ENCODE measurements at places on chromosomes 16 and 17.

GRCh38 chr16:11528053-11528452, 58.7 kb downstream of the LITAF start:
- no peak for DNase-seq

DNA sequence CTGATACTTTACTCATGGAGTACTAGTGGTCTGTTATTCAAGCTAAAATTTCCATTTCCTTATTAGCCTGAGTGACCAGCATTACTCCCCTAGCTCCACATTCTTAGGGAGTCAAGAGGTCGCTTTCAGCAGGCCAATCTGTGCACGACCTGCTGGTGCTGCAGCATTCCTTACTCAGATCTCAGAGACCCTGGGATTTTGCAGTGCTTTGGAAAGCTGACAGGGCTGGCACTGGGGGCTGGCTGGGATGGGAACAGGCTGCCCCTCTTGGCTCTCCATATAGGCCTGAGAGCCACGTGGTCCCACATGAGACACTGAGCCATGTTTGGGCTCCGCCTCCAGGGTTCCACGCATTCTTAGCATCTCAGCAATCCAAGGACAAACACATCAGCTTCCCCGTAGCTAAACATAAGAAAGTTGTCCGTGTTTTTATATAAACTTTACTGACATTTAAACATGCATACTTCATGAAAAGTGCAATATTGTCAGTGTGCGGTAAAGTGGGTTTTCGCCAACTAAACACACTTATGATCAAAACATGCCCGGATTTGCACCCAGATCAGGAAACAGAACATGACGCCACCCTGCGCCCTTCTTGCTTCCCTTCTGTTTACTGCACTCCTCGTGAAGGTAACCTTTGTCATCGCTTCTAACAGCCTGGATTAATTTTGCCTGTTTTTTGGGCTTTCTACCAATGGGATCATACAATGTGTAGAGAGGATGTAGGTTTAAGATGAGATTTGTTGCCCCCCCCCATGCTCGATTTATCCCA, 254.5 kb upstream of the CACNG5 start:
- no peak for DNase-seq

- no peak for DNase-seq
Measured at GRCh38 chr16:8931859-8932258, 31.8 kb downstream of the USP7 start.

DNA sequence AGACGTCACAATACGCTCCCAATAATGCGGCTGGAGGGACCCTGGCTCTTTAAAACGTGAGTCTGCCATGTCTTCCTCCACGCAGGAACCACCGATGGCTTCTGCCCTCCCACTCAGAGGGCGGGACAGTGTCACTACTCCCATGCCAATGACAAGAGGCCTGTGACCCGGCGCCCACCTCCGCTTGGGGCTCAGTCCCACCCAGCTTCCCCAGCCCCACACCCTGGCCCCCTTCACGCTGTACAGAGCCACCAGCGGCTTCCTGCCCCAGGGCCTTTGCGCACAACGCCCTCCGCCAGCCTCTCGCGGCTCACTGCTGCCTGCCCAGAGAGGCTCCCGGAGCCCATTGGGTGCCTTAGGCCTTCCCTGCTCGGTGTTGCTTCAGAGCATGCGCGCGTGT, 29.5 kb upstream of the ZNF469 start:
- DNase-seq: no peak

- no peak for DNase-seq
Measured at GRCh38 chr17:50059256-50059655, 3.3 kb downstream of the ITGA3 start.

GRCh38 chr17:10328206-10328605, 44.6 kb downstream of the MYH13 start:
- DNase-seq: no peak

GRCh38 chr17:1562176-1562643, 382 bp downstream of the PITPNA start:
- no peak for DNase-seq

DNA sequence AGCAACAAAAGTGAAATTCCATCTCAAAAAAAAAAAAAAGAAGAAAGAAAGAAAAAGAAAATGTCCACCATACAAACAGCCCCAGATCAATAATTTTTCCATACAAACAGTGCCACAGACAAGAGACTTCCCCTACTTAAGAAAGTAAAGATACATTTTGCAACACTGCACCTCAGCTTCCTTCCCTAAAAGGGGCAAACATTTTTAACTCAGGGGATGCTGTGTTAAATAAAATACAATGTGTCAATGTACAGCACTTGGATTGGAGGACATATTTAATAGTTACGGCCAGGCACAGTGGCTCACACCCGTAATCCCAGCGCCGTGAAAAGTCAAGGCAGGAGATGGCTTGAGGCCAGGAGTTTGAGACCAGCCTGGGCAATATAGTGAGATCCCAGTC, 22.3 kb downstream of the MYH11 start:
- no peak for DNase-seq

- no peak for DNase-seq
Measured at GRCh38 chr17:8019665-8020650, 17.5 kb downstream of the GUCY2D start.

DNA sequence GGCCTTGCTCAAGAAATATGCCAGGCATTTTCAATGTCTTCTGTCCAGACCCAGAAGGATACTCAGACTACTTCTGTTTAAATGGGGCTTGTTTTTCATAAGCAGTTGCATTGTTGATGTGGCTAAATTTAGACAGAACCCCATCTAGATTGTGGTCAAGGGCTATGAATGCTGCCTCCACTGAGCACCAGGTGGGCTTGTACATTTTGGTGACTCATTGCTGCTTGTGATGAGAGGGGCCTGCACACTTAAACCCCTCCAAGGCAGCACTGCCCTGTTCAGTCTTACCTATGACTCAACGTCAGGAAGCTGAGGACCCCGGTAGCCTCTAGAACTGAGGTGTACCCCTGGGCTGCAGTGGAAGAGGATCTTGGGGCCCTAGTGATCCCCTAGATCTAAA, 144.0 kb downstream of the PRKCA start:
- no peak for DNase-seq

DNA sequence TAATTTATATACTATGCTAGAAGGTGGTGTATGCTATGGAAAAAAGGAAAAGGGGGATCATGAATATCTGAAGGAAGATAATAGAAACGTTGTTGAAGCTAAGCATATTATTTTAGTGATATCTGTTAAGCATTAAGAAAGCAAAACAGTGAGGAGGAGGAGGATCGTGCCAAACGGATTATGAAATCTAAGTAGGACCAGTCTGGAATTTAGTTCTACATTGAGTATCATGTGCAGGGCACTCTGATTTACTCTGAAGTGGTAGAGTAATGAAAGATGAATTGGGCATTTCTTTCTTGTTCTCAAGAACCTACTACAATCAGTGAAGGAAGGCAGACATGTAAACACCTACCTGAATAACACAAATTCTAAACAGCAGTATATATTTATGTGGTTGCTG, 195.3 kb downstream of the CYB561 start:
- no peak for DNase-seq

DNA sequence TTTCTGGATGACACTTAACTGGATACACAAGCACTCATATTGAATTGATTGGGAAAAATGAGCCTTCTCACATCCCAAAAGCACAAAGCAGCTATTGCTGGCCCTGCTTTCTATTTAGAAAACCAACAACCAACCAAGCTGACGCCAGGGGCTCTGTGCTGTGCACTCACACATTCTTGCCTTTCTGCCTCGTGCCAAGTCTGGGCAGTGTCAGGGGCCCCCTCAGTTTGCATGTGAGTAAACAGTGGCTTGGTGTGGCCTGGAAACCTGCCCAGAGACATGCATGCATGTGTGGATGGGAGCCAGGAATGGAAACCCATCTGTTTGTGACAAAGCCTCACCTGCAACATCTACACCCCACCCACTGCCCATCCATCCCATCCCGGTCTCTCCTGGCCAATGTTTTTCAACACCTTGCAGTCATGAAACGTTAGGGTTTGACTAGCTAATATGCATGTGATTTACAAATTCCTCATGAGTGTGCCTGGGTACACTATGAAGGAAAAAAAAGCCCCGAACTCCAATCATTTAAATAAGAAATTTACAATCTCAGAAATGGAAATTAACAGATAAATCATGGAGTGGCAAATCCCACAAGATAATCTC, 20.4 kb downstream of the MIEF2 start:
- DNase-seq: no peak
